Cortex of kidney (tissue), 1 donor: ENCODE measurements at places on chromosomes 5 and 9.

DNA sequence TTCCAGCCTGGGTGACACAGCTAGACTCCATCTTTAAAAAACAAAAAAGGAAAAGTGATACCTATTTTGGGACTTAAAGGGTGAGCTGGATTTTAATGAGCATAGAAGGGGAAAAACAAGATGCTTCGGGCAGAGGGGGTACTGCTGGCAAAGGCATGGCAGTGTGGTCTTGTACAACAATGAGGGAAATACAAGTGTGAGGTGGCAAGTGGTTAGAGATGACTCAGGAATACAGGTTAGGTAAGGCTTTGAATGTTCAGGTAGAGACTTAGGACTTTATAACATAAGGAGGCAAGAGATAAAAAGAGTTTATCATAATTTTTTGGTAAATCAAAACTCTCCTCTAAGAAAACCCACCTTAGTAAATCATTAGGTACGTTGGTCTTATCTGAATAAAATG lies 132.9 kb downstream of the FBN2 start:
- no peak for DNase-seq

DNA sequence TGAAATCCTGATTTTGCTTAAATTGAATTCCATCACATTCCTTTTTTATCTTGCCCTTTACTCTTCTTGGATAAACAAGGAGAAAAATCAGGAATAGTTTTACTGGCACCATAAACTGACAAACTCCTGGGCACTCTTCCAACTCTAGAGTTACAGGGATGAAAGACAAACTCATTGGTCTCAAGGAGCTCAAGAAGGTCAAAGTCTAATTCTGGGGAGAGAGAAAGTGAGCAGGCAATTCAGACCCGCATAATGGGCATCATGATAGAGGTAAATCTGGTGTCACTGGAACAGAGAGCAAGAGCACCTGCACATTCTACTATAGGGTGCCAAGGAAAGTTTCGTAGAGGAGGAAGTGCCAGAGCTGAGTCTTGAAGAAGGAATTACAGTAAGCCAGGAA lies 64.8 kb downstream of the GRIN3A start:
- DNase-seq: no peak

- no peak for DNase-seq
Measured at GRCh38 chr5:142015781-142016533, 3.1 kb upstream of the GNPDA1 start.

DNA sequence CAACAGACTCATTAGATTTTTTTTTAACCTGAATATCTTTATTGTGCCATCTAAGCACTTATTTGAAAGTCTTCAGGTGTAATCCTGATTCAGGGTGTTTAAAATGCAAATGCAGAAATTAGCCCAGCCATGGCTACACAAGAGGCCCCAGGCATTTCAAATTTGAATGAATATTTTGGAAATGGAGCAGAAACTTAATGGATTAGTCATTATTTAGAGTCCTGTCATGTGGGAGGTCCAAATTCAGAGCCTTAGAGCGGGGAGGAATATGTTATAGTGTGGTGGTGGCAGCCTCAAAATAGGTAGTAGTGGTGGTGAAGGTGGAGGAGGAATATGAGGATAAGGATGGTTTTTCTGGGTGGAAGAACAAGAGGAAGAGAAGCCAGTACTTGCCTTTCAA lies 567.0 kb downstream of the RAB3C start:
- DNase-seq: no peak

GRCh38 chr5:143657647-143658285 lies 154.2 kb upstream of the HMHB1 start:
- DNase-seq: no peak

GRCh38 chr9:18485714-18486113 lies 11.8 kb downstream of the ADAMTSL1 start:
- no peak for DNase-seq

GRCh38 chr9:137241490-137242268 lies 592 bp downstream of the TUBB4B start:
- DNase-seq: no peak

DNA sequence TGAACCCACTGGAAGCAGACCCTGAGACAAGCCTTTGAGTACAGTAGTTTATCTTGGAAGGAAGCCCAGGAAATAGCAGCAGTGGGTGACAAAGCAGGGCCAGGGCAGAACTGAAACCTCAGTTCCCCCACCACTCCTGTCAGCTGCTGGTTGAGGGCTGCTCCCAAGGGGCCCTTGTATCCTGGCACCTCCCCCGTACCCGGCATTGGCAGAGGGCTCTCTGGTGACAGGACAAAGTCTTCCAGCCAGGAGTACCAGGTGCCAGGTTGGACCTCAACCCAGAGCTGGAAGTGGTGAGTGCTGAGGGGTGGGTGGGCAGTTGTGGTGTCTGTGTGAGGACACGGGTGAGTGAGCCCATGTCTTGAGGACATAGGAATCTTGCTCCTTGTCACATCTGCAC lies 123.3 kb downstream of the PHF2 start:
- no peak for DNase-seq

DNA sequence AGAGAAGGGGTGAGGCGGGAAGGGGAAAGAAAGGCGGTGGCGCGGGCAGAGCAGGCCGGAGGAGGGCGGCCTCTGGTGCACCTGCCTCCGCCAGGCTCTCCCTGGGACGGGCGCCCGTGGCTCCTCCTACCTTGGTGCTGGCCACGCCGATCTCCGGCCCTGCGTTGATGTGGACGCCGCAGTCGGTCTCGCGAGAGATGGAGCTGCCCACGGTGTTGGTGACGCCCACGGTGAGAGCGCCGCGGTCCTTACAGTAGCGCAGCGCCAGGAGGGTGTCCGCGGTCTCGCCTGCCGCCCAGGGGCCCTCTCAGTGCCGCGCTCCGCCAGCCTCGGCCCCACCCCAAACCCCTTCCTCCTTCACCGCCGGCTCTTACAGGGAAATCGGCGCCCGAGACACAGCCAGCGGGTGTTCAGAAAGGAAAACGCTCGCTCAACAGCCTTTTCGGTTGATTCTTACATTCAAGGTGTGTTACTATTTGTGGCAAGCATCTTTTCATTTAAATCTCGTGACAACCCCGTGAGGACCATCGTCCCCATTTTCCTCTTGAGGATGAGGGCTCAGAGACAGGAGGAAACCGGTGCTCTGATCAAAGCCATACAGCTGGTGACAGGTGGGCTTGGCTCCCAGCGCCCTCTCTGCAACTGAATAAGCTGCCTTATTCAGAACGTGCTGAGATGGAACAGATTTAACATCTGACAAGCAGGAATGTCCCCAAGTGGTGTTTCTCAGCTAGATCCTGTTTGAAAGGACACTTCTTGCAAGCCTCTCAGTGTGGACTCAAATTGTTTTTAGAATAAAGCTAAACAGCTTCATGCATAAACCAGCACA lies 22.0 kb upstream of the MAPK9 start:
- DNase-seq: no peak

- DNase-seq: no peak
Measured at GRCh38 chr9:114677418-114677817, 4.6 kb downstream of the TEX48 start.

DNA sequence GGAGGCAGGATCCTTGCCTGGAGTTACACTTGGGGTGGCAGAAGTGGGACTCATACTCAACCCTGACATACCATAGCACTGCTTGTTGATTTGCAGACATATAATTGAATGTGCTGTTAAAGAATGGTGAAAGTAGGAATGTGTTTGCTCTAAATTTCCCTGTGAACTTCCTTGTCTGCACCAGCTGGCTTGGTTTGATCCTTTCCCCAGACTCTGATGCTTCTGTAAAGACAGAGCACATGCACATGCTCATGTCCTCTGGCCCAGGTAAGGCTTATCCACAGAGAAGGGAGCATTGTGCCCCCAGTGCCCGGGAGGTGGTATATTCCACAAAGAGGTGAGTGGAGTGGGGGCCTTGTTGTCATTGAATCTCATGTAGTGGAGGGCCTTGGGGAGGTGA lies 138.0 kb upstream of the STC2 start:
- no peak for DNase-seq

- no peak for DNase-seq
Measured at GRCh38 chr9:99244344-99245260, 22.5 kb downstream of the SEC61B start.

DNA sequence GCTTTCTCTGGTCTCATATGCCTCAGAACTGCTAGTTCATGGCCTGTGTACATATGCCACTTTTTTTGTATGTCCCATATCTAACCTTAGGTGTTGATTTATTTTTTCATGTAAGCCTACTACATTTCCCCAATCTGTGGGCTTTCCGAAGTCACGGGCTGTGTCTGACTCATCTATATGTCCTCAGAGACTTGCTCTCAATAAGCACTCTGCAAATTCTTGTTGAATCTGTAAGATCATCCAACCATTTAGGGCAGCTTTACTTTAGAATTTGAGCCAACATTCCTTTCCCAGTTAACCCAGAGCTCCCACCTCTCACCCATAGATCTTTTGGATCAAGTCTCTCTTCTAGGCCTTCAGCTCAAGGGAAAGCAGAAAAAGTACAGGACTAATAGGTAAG lies 263.4 kb downstream of the SEC61B start:
- DNase-seq: no peak

DNA sequence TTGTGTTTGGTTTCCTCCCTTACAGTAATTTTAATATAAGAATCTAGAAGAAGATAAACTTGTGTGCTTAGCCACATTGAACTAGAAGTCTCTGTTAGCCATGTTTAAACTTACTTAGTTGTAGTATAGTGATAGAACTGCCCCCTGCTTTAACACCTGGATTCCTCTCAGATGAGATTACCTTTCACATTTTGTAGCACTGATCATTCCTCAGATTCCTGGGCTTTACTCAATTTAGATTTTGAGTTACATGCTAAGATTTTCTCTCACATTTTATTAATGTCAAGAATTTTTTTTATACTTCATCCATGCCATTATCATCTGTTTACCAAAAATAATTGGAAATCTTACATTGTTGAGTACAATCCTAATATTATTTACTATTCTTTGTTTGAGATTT lies 70.5 kb downstream of the GPBP1 start:
- no peak for DNase-seq

- no peak for DNase-seq
Measured at GRCh38 chr5:33892620-33893137, 889 bp upstream of the ADAMTS12 start.

GRCh38 chr9:114416906-114417305 lies 29.1 kb upstream of the AKNA start:
- DNase-seq: no peak

- no peak for DNase-seq
Measured at GRCh38 chr9:89940625-89941024, 335.8 kb downstream of the GADD45G start.

GRCh38 chr5:41118177-41118576 lies 47.0 kb upstream of the MROH2B start:
- no peak for DNase-seq

DNA sequence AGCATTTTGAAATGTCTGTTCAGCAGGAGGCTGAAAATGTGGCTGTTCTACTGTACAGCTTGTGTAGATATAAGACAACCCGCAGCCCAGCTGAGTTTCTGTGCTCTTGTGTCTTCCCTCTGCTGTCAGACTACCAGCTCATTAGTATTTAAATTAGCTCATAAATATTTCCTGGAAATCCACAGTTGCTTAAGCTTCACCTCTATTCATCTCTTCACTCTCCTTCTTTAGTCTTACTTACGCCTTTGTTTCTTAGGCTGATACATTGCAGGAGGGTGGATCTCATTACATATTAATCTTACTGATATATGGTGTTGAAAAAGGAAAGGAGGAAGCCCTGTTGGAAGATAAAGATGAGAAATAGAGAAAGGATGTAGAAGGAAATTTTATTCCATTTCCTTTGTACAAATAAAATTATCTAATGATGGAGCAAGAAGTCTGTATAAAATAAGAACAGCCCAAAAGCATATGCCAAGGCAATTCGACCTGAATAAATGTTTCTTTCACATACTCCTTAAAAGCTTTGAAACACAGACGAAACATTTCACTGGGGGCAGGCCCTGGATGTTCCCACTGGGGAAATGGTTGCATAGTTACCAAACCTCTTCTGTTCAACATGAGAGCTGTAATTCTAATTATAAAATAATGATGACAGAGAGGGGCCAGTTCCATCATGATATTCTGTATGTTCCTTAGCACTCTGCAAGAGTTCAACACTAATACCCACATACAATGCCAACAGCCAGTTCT lies 111.8 kb upstream of the APC start:
- no peak for DNase-seq

GRCh38 chr9:27145143-27145542 lies 36.1 kb downstream of the TEK start:
- no peak for DNase-seq

- no peak for DNase-seq
Measured at GRCh38 chr9:124122813-124123462, 111.4 kb downstream of the LHX2 start.

GRCh38 chr9:123929177-123929869 lies 603 bp downstream of the DENND1A start:
- DNase-seq: no peak

- no peak for DNase-seq
Measured at GRCh38 chr5:54295651-54296276, 14.6 kb downstream of the ARL15 start.

DNA sequence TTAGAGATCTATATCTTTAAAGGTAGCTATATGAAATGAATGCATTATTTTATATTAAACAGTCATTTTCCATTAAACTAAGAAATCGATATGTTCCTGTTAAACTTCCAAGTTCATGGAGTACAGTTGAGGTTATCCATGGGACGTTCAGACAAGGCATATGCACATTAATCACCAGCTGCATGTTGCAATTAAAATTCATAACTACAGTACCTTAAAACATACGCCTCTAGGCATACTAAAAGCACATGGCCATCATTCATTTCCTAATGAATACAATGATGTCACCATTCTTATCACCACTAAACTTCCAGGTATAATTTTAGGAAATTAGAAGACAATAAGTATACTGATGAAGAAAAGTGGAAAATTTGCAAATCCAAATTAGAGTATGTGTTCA lies 174.3 kb downstream of the CDH12 start:
- DNase-seq: no peak

- no peak for DNase-seq
Measured at GRCh38 chr5:177382423-177383029, 1.7 kb upstream of the SLC34A1 start.

GRCh38 chr5:139680368-139681111 lies 32.4 kb downstream of the CXXC5 start:
- DNase-seq: no peak

- DNase-seq: no peak
Measured at GRCh38 chr5:36202521-36202961, 39.2 kb downstream of the NADK2 start.

- no peak for DNase-seq
Measured at GRCh38 chr9:8660383-8660782, 860.8 kb upstream of the DMAC1 start.

- no peak for DNase-seq
Measured at GRCh38 chr5:134504629-134505300, 20.7 kb upstream of the JADE2 start.

GRCh38 chr5:169576181-169576598 lies 7.4 kb upstream of the SPDL1 start:
- DNase-seq: no peak
